CD8-positive, alpha-beta T cell (primary cell): ENCODE measurements at places on chromosomes 3 and 15.

DNA sequence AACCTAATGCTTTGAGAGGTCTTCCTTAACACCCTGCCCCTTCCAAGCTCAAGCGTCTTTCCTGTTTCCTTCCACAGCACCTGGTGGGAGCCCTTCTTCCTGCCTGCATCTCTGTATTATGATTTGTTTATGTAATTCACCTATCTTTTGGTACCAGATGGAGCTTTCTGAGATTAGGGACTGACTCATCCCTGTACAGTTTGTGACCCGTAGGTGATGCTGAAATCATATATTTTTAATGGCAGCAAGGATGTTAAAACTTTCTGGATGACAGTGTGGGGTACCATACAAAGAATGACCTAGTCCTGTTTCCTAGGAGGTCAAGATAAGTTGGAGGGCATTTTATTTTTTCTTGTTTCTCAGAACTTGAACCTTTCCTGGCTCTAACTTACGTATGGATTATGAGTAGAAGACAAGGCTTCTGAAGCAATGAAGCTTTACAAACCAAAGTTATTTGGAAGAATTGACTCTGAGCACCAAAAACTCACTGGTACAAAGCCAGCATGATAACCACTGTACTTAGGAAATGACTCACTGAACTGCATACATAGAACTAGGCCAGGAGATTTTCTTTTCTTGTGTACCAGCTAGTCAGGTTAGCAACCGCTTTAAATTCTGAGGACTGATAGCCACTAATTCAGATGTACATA, 46.6 kb downstream of the HHLA2 start:
- DNase-seq = no peak

DNA sequence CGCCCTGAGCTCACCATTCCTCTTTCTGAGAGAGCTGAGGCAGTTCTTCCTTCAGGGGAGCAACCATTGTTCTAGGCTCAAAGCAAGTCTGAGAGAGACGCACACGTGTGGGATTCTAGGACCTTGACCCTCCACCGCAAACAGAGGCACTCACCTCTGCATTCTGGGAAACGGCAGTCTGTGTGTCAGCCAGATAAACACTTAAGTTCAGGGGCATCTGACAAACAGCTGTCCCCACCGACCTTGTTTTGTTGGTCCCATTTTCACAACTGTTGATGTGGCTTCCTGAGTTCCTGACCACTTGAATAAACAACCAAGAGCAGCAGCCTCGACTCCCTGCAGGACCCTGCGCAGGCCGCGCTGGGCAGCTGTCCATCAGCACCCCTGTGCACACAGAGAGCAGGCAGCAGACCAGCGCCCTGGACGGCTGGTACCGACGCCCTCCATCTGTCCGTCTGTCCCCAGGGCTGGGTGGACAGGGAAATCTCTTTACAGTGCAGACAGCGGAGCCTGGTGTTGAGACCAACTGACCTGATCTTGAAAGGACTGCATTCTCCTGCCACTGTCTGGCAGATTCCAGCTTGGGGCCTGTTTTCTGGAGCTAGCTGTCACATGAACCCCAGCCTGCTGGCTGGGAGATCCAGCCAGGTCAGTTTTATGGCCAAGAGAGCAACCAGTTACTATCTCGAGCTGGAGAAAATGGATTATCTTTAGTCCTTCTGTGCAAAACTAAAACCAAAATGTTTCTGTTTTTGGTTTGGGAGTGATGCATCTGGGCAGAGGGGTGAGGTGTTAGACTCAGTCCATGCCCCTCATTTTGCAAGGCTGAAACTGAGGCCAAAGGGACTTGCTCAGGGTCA, 64.2 kb downstream of the FAM43A start:
- DNase-seq = no peak

DNA sequence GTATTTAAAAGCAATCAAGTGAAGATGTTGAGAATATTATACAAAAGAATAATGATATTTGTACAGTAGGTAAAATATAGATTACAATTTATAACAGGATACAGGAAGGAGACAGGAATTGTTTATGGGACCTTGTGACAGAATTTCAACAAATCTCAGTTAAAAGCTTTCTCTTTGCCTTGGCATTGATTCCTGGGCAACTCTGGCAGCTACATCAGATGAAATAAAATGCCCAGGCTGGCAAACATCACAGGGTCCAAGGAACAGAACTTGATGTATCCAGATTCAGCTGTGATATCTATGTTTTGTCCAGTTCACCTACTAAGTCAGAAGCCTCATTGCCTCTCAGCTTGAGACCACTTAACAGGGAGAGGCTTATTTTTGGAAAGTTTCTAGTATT, 473.1 kb downstream of the MCTP2 start:
- DNase-seq = no peak

DNA sequence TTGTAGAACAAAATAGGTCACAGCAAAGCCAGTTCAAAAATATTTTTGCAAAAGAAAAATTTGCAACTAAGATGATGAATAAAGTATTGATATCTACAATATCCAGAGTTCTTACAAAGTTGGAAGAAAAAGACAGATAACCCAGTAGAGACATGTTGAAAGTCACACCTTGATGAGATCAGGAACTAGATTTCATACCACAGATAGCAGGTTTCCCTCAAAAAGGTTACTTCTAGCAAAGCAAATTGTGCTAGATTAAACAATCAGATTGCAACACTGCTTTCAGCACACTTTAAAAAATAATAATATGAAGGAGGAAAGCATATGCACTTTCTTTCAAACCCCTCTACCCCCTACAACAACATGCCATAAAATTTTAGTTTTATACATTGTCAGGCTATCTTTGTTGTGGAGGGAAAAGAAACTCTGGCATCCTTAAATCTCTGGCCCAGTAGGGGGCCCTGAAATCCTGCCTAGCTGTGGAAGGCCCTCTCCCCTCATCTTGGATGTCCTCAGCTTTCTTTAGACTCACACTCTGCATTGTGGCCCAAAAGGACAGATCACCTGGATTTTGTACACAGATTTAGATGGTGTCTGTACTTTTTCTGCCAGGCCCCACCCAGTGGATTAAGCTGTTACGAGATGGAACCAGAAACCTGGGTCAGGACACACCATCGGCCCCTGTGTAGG, 50.9 kb downstream of the CCR3 start:
- no peak for DNase-seq

DNA sequence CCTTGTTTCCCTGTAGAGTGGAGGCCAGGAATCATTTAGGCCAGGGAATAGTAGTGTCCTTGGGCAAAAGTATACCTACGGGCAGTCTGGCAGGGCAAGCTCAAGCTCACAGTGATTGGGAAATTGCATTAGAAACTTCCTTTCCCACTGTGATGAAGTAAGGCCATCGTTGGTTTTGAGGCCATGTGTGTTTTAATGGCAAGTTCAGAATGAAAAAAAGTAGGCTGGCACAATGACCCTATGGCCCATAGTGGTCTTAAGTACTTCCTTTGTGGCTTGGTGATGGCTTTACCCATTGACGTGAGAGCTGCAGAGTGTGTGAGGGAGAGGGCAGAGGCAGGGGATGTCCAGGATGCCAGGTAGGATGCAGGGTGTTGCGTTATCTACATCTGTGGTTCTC, 28.8 kb downstream of the LIMD1 start:
- DNase-seq = no peak

- no peak for DNase-seq
Observed at GRCh38 chr3:186826410-186826975, 16.0 kb upstream of the ADIPOQ start.

- no peak for DNase-seq
Observed at GRCh38 chr3:130659911-130660310, 86.7 kb downstream of the PIK3R4 start.

- DNase-seq = no peak
Observed at GRCh38 chr3:158717576-158717975, 14.7 kb downstream of the RARRES1 start.

DNA sequence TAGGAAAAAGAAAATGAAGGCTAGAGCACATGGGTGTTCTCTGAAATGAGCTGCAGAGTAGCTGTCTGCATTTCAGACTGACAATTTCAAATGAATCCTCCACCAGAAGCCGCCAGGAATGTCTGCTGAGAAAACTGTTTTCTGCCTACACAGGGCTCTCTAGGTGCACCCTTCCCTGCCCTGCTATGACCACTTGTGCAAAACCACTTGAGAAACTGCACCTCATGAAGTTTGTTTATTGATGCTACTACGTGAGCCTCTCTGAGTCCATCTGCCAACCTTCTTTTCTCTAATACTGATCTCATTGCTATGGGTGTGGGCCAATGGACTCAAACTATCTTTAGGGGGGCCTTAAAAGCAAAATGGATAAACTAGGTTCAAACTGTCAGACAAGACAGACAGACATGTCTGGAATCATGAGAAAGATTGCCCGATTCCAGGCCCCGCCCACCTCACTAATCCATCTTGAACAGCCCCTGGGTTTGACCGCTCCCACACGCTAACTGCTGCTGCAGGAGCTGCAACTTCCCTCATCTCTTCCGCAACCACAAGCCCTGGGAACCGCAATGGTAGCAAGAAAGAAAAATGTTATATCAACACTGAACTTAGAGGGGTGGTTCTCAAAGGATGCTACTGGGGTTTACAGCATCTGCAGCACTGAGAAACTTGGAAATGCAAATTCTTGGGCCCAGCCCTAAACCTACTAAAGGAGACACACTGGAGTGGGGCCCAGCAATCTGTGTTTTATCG, 9.0 kb upstream of the CD47 start:
- DNase-seq = peak; percentile 30

DNA sequence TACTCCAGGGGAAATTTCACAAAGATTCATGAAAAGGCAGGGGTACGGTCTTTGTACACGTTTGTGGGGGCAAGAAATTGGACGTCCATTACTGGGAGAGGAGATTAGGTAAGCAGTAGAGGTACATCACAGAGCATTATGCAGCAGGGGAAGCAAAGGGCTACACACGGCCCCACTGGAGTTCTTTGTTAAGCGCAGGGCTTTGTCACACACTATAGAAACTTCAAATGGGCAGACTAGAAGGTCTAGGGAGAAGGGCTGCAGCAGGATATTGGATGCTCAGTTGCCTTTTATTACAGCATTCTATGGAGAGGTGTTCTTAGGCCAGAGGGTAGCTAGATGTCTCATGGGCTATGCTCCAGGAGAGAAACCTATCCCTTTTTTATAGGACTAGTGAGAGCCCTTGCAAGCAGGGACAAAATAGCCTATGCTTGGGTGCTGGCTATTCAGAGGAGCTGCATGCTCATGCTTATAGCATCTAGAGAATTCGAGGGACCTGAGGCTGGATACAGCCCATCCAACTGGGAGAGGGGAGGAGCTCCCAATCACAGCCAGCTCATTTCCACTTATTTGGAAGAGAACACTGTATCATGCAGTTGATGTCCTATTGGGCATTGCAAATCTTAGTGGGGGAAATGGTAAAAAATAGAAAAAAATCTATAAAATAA, 506.4 kb upstream of the ADAMTS9 start:
- DNase-seq = no peak

DNA sequence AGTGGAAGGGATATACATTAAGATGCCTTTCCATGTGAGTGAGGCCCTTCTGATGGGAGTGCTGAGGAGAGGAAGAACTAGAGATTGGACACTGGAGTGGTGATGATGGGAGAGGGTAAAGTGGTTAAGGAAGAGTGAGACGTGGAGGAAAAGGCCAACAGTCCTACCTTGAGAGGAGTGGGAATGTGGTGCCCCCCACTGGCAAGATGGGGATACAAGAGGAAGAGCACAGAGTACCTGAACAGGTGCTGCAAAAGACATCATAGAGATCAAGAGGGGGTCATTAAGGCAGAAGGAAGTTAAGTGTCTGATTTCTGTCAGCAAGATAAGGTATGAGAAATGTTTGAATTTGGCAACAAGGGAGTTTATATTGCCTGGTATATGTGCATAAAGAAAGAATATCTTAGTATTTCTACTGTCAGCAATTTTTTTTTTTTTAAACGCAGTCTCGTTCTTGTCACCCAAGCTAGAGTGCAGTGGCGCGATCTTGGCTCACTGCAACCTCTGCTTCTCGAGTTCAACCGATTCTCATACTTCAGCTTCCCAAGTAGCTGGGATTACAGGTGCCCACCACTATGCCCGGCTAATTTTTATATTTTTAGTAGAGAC, 34.0 kb downstream of the ARIH2 start:
- DNase-seq = peak; percentile 55

DNA sequence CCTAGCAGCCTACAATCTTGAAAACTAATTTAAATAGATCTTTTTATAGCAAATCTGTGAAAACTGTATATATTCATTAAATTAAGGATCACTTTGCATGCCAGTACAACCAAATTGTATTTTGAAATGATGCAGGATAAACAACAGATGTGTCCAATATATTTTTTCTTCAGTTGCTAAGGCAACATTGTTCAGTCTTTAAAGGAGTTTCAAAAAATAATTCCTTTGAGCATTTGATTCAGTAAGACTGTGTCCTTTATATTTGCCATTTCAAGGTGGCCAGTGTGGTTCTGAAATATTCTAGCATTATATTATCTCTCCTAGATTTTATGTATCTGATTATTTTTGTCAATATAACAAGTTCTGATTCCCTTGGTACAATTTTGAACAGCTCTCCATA, 254.7 kb downstream of the PLOD2 start:
- no peak for DNase-seq

DNA sequence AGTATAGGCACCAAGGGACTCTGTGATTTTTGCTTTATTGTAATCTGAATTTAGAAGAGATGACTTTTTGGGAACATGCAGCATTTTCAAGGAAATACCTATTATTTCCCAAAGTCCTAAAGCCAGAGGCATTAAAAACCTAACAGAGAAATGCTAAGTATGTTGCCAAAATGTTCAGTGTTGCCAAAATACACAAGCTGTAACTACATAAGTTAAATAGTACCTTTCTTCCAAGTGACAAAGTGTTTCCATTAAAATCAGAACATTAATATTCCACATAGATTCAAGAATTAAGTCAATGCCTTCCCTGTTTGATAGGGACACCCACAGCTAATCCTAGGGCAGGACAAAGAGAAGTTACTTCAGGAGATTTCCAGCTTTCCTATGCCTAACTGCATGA, 42.0 kb downstream of the MKRN2 start:
- no peak for DNase-seq

- no peak for DNase-seq
Observed at GRCh38 chr3:194996746-194997145, 274.2 kb downstream of the XXYLT1 start.

DNA sequence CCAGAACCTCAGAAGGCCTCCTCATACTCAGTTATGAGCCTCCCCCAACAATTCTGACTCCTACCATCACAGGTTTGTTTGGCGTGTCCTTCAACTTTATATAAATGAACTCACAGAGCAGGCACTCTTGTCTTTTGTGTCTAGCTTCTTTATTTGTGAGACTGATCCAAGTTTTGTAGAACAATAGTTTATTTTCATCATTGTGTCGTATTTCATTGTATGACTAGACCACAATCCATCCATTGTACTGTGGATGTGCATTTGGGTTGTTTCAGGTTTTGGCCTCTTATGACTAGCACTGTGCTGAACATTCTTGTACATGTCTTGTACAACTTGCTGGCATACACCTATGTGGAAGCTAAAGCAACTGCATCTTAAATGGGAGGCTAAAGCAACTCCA, 292.8 kb upstream of the LYSMD4 start:
- no peak for DNase-seq

GRCh38 chr3:36840453-36840921, 76.1 kb upstream of the DCLK3 start:
- DNase-seq = no peak

DNA sequence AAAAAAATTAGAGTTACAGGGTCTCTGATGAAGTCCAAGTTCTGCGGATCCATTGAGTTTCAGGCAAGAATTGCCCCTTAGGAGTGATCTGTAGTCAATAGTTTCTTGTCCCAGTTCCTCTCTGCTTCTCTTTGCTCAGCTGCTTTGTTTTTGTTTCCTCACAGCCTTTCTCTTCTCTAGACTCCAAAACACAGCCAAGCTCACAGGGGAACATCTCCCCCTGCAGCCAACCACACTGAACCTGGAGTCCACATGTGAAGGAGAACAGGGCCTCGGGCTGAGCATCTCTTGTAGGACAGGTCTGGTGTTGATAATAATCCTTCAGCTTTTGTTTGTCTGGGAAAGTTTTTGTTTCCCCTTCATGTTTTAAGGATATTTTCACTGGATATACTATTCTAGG, 202.6 kb upstream of the ATP10A start:
- no peak for DNase-seq
